ENCODE measurements at places on chromosomes 2 and 18.

GRCh38 chr18:13262839-13263691 lies 44.5 kb downstream of the LDLRAD4 start:
- DNase-seq, result no peak

DNA sequence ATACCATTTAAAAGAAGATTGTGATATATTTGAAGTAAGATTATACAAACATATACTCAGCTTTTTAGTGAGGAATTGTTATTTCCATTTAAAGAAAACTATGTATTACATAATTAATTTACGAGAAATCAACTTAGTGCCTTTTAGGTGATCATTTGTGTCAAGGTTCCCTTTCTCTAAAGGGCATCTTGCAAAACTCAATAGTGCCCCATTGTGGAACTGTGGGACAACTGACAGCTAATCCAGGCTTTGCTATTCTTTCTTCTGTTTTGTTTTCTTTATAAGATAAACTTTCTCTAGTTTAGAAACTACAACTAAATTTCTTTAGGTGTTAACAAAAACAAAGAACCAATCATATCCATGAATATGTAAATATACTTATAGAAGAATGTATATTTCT lies 24.3 kb upstream of the VIT start:
- peak; percentile 50 for DNase-seq

GRCh38 chr2:237700512-237701032 lies 73.2 kb downstream of the LRRFIP1 start:
- peak; percentile 94 for DNase-seq

DNA sequence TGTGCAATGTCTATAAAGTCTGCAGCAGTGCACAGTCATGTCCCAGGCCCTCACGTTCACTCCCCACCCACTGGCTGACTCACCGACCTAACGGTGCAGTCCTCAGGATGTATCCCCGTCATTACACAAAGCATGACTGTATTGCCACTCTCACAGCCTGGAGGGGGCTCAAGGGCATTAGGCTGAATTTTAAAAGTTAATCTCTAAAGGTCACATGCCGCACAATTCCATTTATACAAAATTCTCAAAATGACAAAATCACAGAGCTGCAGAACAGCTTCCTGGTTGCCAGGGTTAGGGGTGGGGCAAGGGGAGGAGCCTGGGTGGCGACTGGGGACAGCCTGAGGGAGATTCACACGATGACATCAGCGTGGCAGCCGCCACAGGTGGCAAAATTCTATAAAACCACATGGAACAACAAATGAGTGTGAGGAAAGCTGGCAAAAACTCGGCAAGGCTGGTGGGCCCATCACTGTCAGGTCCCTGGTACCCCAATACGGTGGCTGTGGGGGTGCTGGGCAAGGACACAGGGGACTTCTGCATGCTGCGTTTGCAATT lies 97.6 kb downstream of the NDUFA10 start:
- peak; percentile 78 for DNase-seq

GRCh38 chr2:5674026-5674340 lies 18.2 kb upstream of the SOX11 start:
- DNase-seq, result no peak

- DNase-seq, result peak; percentile 82
These were observed 8.5 kb downstream of the IRS1 start for GRCh38 chr2:226791056-226791486.

DNA sequence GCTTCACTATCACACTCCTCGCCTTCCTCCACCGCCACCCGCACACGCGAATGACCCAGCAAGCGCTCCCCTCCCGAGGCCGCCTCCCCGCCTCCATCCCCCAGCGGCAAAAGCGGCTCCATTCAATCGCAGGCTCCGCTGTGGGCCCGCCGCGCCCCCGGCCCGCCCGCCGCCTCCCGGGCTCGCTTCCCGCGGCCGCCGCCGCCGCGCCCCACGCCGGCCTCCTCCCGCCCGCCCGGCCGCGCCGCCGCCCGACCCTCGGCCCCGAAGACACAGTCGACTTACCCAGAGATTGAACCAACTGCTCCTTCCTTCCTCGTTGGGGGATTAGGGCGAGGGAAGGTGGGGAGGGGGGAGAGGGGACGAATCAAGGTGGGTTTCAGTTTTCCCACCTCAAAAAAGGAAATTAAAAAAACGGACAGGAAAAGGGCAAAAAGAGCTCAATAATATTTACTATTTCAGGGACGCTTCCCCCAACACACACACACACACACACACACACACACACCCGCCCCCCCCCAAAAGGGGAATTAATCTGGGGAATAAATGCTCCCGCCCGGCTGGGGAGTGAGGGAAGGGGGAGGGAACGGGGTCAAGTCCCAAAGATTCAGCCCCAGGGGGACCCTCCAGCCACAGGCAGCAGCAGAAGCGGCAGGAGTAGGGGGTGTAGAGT lies 743 bp downstream of the XPO1 start:
- DNase-seq, result no peak

GRCh38 chr18:54983041-54983686 lies 23.9 kb upstream of the CCDC68 start:
- DNase-seq, result peak; percentile 85

DNA sequence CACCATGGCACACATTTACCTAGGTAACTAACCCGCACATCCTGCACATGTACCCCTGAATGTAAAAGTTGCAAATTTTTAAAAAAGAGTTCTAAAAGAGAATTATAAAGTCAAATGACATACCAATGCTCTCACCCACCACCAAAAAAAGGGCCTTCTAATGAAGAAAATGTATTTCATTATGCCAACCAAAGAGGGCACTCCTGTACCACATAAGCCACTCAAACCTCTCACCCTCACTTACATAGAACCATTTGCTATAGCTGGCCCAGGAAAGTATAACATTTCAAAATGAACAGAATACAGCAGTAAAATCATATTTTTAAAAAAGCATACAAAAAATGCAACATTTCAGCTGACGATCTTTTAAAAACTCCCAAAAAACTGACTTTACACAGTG lies 241.5 kb upstream of the PKDCC start:
- no peak for DNase-seq

DNA sequence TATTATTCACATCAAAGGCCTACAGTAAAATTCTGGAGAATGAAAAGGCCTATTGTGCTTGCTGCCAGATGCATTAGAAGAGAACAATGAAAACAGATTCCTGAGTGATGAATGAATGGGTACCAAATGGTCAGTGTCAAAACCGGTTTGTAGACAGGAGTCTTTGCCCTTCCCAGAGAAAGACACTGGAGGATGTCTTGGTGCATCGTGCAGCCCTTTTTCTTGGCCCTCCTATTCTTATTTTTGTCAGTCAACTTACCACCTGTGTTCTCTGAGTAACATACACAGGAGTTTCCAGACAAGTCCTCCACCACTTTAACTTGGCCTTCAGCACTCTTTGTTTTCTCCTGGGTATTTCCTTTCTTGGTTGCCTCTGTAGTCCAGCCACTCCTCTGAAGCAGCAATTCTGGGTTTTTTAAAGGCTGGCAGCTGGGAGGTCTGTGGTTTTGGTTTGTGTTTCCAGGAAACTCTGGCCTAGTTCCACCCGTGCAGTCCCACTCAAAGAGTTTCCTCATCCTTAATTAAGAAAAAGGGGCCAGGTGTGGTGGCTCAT lies 29.4 kb downstream of the PSTPIP2 start:
- DNase-seq, result peak; percentile 52

DNA sequence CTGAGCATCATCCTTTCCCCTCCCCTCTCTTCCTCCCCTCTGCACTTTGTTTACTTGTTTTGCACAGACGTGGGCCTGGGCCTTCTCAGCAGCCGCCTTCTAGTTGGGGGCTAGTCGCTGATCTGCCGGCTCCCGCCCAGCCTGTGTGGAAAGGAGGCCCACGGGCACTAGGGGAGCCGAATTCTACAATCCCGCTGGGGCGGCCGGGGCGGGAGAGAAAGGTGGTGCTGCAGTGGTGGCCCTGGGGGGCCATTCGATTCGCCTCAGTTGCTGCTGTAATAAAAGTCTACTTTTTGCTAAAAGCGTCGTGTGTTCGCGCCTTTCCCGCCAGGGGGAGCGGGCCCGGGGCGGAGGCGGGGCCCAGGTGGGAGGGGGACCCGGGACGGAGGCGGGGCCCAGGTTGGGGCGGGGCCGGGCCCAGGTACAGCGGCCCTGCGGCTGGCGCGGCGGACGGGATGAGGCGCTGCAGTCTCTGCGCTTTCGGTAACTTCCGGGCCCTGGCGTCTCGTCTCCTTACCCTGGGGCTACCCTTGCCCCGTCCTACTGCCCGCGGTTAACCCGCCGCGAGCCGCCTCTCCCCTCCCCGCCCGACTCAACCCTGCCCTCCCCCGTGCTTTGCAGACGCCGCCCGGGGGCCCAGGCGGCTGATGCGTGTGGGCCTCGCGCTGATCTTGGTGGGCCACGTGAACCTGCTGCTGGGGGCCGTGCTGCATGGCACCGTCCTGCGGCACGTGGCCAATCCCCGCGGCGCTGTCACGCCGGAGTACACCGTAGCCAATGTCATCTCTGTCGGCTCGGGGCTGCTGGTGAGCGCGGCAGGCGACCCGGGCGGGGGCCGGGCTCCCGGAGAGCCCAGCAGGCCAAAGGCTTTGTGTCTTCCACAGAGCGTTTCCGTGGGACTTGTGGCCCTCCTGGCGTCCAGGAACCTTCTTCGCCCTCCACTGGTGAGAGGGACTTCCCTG lies at the start of gene KRTCAP3:
Gene KRTCAP3, plus strand, starts transcription at position 424 of the 962 bp plus-strand sequence. Its CDS starts 32 bp downstream, at position 456.
- DNase-seq, result no peak

GRCh38 chr2:38737925-38738324 lies 13.2 kb downstream of the SRSF7 start:
- no peak for DNase-seq

- DNase-seq, result peak; percentile 69
These were observed 71.9 kb upstream of the GALNT5 start for GRCh38 chr2:157185476-157186227.

DNA sequence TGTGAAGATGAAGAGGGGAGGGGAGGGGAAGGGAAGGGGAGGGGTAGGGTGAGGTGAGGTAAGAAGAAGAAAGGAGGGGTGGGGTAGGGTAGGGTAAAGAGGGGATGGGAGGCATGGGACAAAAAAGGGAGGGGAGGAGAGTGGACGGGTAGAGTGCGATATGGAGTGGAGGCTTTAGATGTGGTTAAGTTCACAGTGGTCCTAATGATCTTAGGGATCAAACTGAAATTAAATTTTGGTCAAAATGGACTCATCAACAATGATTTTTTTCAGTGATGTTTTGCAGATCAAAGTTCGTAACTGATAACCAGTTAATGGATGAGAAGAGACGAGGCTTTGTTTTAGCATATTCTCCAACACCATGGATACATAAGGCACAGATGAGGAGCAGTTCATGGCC lies 513.9 kb upstream of the ACVR2A start:
- DNase-seq, result no peak

DNA sequence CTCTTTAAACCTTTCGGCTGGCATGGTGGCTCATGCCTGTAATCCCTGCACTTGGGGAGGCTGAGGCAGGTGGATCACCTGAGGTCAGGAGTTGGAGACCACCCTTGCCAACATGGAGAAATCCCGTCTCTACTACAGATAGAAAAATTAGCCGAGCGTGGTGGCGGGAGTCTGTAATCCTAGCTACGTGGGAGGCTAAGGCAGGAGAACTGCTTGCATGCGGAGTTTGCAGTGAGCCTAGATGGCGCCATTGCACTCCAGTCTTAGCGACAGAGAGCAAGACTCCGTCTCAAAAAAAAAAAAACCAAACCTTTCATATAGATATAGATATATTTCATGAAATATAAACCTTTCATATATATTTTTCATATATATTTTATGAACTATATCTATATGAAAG lies 864.7 kb downstream of the TRIB2 start:
- DNase-seq, result no peak

- no peak for DNase-seq
These were observed 381.0 kb downstream of the MTX2 start for GRCh38 chr2:176650104-176650837.

DNA sequence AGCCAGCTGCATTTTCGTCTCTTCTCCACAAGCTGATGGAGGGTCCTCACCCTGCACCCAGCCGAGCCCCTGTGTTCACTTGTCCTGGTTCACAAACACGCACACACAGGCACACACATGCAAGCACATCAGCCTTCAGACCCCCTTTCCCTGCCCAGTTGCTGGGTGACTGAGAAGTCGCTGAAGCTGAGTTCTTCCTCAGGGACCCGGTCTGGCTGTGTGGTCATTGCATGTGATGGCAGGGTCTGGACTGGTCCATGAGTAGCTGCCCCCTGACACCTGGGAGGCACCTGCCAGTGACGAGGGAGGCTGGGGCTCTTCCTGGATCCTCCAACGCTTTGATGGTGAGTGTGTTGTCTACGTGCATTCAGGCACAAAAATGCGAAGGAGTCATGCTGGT lies 546.1 kb upstream of the SALL3 start:
- DNase-seq, result no peak
